ENCODE measurements at places on chromosomes 1 and 21. TPM values are rescaled to one million over a fixed set of nuclear protein-coding genes. Genes with fewer than 3 reads are reported as not detected.

DNA sequence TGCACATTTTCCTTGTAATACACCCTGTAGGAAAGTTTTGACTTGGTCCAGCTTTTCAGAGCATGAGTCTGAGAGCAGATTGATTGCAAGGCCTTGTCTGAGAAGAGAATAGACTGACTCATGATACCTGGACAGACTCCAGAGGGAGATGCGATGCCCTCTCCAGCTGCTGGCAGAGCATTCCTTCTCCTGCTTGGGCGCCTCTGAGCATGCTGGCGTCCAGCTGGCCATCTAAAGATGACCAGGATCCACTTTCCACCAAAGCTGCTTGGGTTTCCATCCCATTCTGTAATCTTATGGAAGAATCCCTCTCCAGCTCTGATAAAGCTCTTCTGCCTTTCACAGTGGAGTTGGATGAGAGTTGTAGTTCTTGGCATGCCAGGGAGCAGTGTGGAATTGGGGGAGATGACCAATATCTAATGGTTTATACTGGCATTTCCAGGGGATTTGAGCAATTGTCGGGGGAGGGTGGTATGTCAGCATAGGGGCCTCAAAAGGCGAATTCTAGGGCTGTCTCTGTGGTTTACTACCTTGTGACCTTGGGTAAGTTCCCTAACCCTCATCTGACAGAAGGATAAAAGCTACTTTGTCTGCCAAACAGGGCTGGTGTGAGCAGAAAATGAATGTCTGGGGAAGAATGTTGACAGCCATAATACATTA lies 19.5 kb downstream of the SZRD1 start:
- DNase-seq, result no peak

DNA sequence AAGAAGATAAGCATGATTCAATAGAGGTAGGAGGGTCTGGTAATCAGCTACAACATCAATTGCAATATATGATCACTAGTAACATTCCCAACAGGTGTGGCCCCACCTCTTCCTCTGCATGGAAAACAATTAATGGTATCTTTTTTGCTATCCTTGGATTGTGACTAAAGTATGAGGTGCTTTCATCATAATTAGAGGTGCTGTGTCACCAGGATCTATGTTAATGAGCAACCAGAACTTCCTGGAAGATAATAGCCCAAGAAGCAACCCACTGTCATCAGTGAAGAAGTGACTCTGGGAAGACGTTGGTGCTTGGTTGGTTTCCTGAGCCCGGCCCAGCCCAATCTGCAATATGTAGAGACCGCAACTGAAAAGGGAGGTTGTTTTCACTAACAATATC lies 167.2 kb downstream of the SETD4 start:
- no peak for DNase-seq

- DNase-seq, result no peak
Observed at GRCh38 chr21:33661146-33661545, 18.8 kb downstream of the ITSN1 start.

DNA sequence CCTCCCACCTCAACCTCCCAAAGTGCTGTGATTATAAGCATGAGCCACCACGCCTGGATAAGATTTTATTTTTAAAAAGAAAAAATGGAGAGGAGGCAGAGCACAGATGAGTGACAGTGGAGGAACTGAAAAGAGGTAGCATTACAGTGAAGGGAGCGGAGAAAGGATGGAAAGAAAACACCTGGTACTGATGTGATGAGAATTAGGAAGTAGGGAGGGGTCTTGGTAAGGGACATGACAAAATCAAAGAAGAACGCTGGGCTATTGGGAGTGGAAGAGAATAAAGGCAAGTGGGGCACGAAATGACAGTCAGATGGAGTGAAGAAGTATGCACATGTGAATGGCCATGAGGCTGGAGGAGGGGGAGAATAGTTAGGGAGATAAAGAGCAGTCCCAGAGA lies 2.3 kb downstream of the FCRLA start:
- DNase-seq, result no peak

LCE6A gene
- not detected for total RNA-seq

All from HT-29 (cell line).